Stimulated activated CD4-positive, alpha-beta T cell treated with anti-CD3 and anti-CD28 coated beads, TNF-alpha, amount 100 ng/mL, for 24 hours (primary cell): ENCODE measurements at places on chromosomes 16 and 17.

- no peak for DNase-seq
These were observed 57.5 kb downstream of the CYTH1 start for GRCh38 chr17:78724544-78724943.

DNA sequence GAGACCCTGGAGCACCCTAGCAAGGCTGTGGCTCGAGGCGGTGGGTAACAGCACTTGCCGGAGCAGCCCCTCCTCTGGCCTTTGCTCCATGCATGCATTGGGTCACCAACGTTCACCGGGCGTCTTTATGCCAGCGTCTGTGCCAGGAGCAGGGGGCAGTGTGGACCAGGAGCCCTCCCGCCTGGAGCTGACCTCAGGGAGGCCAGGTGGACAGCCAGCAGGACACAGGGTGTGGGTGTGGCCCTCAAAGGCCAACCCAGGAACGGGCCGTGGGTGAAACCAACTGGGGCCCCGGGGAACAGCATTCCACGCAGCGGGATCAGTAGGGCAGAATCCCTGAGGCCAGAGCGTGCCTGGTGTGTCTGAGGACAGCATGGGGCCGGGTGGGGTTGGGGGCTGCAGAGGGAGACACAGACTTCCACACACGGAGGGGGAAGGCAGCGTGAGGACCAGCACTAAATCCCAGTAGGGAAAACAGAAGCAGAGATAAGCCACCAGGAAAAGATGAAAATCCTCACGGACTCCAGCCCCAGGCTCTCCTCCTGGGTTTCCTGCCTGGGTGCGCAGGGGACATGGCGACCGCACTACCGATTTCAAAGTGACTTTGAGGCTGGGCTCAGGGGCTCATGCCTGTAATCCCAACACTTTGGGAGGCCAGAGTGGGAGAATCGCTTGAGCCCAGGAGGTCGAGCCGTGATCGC, 2.9 kb upstream of the CD7 start:
- DNase-seq, result no peak

- no peak for DNase-seq
These were observed 15.4 kb downstream of the RGS11 start for GRCh38 chr16:260326-260725.

DNA sequence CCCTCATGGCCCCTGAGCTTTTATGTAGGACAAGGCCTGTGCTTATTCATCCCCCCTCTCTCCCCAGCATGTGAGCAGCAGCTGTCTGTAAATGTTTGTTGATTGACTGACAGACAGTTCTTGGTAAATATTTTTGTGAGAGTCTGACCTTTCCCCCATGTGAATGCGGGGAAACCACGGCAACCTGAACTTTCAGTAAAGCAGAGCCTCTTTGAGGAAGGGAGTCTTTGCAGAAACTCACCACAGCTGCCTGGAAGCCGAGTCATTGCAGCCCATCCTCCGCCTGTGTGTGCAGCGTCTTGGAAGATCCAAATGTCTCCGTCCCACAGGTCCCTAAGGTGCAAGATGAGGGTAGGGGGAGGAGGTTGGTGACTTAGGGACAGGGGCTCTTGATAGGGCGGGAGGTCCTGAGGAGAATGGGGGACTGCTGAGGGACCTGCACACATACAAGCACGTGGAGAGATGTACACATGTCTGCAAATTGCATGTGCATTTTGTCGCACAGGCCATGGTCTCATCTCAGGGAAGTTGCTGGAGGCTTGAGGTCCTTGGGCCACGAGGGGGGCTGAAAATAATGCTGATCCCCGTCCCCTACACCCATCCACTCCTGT, 23.0 kb upstream of the IL21R start:
- no peak for DNase-seq

GRCh38 chr16:12319428-12320035, 343.0 kb downstream of the SNX29 start:
- DNase-seq, result no peak

- DNase-seq, result no peak
These were observed 2.7 kb downstream of the NUFIP2 start for GRCh38 chr17:29291163-29291752.

DNA sequence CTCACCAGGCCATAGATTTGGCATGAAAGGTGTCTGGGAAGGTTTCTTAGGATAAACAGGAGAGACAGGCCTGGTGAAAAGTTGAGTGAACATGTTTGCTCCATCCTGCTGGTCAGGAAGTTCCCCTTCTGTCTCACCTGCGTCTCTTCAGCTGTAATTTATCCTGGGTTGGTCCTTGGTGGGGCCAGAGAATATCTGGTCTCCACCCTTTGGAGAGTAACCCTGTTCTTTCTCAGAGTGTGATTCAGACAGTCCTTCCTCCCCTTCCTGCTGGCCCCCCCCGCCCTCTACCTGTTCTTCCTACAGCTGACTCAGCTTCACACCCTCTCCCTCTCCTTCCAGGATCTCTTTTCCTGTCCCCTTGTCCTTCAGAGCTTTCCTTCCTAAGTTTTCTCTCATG, 17.1 kb downstream of the MINK1 start:
- DNase-seq, result no peak

DNA sequence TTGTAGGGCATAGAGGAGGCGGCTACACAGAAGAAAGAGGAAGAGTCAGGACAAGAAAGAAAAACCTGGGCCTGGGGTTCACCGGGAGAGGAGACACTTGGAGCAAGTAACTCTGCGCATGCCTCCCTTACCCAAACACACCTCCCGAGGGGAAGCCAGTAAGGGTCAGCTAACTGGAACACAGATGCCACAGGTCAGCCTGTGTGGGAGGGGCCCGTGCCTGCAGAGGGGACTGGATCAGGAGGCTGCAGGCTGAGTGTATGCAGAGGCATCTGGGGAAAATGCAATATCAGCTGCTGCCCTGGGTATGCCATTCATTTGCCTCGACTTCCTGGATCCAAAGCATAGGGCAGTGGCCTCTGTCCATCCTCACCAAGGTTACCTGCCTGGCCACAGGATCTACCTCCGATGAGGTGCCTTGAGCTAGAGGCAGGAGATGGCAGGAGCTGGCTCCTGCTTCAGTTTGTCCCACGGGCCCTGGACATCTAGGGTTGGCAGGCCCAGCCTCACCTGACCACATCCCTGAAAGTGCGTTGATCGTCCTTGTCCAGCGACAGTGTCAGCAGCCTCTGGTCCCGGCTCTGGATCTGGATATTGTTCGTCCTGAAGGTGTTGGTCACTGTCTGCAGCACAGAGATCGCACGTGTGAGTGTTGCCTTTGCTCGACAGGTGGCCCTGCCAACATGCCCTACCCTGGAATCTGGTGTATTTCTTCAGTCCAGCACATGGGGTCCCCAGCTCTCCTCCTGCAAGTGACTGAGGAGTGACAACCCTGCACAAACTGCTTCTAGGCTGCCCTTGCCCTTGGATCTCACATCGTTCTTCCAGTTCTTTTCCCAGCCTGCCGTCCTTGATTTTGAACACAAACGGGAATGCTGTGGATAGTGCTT, 4.6 kb upstream of the MFSD6L start:
- DNase-seq, result no peak

GRCh38 chr17:4120332-4120731, 22.5 kb downstream of the ZZEF1 start:
- DNase-seq, result no peak
